ENCODE measurements at places on chromosomes 16 and 17. TPM values are rescaled to one million over a fixed set of nuclear protein-coding genes. Genes with fewer than 3 reads are reported as not detected.

The ADGRG3 gene
- polyA plus RNA-seq, result not detected

- DNase-seq, result peak; percentile 45
Measured at GRCh38 chr17:36851250-36851649, 86.0 kb upstream of the LHX1 start.

The TAC4 gene
- not detected for polyA plus RNA-seq

DNA sequence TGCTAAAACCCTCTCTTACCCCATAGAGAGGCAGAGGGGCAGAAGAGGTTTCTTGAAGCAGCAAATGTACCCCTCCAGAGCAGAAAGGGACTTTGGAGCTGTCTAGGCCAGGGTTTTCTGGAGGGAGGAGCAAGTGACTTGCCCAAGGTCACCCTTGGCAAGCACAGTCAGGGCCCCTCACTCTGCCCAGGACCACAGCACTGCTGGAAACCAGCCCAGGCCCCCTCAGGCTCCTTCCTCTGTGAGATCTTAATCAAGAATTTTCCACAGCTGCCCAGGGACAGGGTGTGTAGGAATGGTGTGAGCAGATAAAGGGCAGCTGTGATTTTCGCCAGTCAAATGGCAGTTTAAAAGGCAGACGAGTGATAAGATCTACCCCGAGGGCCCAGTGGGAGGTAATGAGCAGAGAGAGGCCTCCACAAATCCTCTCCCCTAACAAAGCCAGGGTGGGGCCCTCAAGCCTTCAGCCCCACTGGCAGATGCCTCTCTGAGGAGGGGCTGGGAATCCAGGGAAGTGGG is 3.9 kb upstream of the SLC12A3 start:
- DNase-seq, result no peak

DNA sequence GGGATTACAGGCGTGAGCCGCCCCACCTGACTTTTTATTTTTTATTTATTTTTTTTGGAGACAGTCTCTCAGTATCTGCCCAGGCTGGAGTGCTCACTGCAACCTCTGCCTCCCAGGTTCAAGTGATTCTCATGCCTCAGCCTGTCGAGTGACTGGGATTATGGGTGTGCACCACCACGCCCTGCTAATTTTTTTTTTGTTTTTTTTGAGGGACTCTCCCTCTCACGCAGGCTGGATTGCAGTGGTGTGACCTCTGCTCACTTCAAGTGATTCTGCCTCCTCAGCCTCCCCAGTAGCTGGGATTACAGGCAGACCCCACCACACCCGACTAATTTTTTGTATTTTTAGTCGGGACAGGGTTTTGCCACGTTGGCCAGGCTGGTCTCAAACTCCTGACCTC is 7.7 kb downstream of the ZNF207 start:
- DNase-seq, result no peak

The MYO15A gene
- 0.49 TPM for polyA plus RNA-seq

- DNase-seq, result no peak
Measured at GRCh38 chr16:15398618-15399316, 3.2 kb downstream of the MPV17L start.

- DNase-seq, result peak; percentile 79
Measured at GRCh38 chr16:14309906-14310305, 238.8 kb downstream of the MRTFB start.

The GAS2L2 gene
- 0.02 TPM for polyA plus RNA-seq

The SLFN14 gene
- not detected for polyA plus RNA-seq

- DNase-seq, result peak; percentile 37
Measured at GRCh38 chr17:40532520-40533253, 31.3 kb upstream of the TNS4 start.

The ACSM3 gene
- polyA plus RNA-seq, result 0.55 TPM

Data from IMR-90 (cell line).